ENCODE measurements at places on chromosomes 13 and 19.
A peak's percentile ranks its signal among the peaks of the same experiment; 100 is the strongest.

- DNase-seq, result no peak
Observed at GRCh38 chr13:102291587-102292218, 110.1 kb downstream of the FGF14 start.

- DNase-seq, result no peak
Observed at GRCh38 chr19:6226012-6226411, 53.8 kb downstream of the MLLT1 start.

- no peak for DNase-seq
Observed at GRCh38 chr13:24146961-24147569, 13.5 kb upstream of the SPATA13 start.

DNA sequence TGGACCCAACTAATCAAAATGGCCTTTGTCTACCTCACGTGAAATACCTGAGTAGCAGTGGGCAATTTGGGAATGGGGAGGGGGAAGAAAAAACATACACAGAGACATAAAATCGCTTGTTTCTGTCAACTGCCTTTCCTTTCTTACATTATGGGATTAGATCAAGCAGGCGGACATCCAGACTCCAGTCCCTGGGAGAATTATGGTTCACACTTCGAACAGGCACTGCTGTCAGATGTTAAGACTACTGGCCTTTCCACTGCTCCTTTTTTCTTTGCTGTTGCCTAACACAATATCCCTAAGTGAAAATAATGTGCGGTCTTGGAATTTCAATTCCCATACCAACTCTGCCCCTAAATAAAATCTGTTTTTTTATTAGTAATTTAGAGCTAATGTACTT lies 1719.7 kb upstream of the SLC10A2 start:
- no peak for DNase-seq

DNA sequence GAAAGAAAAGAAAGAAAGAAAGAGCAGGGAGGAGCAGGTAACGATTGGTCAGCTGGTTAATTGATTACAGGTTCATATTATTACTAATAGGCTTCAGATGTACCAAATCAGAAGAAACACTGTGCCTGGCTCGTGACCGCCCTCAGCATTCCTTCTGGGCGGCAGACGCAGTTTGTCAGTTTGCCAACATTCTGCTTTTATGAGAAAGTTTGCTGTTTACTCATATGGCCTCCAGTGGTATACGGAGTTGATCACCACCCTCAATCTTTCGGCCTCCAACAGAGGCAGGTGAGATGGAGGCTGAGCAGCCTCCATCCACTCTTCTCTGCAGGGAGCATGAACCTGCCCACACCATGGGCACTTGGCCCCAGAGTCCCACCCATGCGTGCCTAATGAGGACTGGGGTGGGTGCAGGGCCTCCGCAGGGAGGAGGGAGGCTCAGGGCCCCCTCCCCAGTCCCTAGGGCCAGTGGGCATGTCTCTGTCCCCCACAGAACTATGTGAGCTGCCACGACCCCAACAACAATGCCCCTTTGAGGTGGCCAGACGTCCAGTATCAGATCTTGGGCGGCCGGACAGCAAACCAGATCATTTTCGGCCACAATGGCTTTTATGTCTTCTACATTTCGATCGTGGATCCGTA lies 8.8 kb downstream of the PRR22 start:
- DNase-seq, result no peak

DNA sequence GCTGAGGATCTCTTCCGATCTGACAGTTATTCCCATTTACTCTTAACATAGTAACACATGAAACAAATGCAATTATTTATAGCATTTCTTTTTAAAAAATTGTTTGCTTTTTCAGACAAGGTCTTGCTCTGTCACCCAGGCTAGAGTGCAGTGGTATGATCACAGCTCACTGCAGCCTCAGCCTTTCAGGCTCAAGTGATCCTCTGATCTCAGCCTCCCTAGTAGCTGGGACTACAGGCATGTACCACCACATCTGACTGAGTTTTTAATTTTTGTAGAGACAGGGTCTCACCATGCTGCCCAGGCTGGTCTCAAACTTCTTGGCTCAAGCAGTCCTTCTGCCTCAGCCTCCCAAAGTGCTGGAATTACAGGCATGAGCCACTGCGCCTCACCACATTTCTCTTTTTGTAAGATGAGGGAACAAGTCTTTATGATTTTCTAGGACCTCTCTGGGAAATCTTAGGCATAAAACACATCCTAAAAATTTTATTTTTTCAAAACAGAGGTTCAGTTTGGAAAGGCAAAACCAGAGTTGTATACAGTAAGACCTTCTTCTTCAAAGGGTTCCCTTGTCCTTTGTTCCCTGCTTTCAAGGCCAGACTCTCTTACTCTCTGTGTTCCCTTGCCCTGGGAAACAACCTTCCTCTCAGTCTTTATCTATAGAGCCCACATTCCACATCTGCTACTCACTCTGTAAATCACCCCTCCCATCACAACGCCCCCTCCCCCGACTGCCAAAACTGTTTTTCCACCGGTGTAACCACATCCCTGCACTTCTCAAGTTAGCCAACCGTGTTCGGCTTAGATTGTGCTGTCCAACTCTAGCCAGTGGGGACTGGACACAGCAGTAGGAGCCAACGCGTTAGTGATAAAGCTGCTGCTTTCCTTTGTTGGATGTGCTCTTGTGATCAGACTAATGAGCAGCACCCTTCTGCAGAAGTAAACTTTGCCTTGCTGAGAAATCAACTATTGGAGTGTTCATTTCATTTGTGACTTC lies 56.2 kb downstream of the DHRS12 start:
- DNase-seq, result no peak

GRCh38 chr19:36028313-36029041 lies 4.2 kb downstream of the CLIP3 start:
- DNase-seq, result no peak

DNA sequence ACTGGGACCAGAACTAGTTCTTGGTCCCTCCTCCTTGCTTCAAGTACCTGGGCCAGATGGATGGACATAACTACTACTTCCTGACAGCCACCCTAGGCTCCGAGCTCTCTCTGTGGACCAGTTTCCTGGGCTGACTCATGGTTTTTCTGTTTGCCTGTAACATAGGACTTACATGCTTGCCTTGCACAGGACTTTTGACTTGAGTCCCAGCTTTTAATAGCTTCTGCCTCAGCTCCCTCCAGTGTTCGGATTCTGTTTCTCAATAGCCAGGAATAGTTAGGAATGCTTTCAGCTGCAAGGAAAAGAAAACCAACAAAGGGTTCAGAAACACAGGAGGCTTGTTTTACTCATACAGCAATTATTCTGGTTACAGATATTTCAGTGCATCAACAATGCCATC lies 405.9 kb downstream of the ZNF536 start:
- DNase-seq, result no peak

DNA sequence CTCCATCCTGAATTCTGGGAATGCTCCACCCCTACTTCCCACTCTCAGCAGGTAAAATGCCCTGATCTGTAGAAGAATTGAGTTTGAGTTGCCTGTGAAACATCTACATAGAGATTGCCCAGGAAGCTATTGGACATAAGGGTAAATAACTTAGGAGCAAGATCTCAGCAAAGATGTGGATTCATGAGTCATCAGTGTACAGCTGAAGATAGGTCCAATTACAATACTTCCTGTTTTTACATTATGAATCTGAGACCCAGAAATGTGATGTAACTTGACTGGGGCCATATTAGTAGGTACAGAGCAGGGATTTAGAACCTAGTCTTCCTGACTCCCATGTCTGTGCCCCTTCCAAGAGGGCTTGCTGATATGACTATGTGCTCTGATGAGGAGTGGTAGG lies 79.4 kb upstream of the FNDC3A start:
- no peak for DNase-seq

- no peak for DNase-seq
Observed at GRCh38 chr13:28031896-28032288, 43.4 kb upstream of the URAD start.

- DNase-seq, result no peak
Observed at GRCh38 chr13:82439159-82439904, 1442.9 kb downstream of the SLITRK1 start.

- peak; percentile 64 for DNase-seq
Observed at GRCh38 chr19:35142606-35143230, 337 bp upstream of the FXYD7 start.

- DNase-seq, result no peak
Observed at GRCh38 chr19:36962346-36962745, 46.2 kb downstream of the ZNF568 start.

- DNase-seq, result no peak
Observed at GRCh38 chr19:39558624-39559117, 18.7 kb upstream of the EID2 start.

DNA sequence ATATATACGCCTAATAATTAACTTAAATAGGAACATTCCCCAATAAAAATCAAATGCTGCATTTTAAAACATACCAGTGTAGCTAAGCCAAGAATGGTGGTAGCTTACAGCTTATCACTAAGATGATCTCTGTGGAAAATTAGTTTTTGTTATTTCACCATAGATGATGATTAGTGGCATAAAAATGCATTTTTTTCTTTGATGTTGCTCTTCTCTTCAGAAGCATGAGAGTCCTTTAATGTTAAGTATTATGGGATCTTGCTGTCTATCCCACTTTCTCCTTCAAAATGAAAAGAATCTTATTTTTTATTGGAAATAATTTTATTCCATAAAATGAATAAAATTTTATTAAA lies 731.0 kb downstream of the SLITRK1 start:
- no peak for DNase-seq

DNA sequence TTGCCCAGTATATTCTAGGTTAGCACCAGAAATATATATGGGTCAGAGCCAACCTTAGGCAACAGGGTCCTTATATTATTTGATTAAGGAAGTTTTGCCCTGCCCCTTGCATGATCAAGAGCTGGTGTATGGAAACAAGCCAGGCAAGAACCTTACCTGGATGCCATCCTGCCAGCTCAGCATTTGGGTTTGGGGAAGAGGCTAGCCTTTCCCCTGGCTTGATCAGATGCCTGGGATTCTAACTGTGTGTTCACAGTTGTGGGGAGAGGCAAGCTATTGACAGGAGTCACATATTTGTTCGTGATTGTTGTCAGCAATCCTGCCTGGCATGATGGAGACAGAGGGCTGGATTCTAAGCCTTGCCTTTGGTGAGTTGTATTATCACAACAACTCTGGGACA lies 260.0 kb upstream of the DACH1 start:
- no peak for DNase-seq

GRCh38 chr13:40983259-40983658 lies 35.9 kb downstream of the ELF1 start:
- DNase-seq, result no peak

DNA sequence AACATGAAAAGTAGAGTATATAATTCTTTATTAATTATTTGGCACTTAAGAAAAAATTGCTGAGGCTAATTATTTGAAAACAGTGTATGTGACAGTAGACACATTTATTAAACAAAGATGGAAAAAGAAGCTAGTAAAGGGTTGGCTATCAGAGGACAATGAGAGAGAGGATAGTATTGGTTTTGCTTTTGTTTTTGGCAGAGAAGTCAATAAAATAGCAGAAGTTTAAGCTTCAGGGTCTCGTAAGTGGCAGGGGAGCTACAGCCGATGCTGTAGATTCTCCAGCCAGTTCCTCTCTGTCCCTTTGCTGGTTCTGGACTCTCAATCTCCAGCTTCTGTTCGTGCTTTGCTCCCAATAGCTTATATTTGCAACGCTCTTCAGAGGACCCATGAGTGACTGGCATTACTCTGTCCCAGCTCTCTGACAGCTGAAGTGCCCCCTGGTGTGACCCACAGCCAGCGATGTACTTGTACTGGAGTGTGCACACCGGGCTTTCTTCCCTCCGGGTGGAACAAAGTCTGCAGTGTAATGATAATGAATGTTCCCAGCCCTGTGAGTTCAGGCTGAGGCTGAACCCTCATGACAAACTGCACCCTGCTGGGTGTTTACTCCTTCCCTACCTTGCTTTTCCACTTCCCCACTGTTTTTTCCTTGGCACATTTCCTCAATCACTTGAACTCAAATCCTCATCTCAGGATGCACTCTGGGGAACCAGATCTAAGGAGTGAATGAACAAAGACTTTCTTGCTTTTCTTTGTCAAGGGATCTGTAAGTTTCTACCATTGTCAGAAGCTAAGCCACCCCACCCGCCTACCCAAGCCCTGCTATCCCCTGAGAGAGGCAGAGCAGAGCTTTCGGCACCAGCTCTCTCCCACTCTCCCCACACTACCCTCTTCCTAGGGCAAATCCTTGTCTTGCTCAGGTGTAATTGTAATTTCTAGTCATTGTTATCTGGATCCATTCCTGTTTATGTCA lies 254.8 kb downstream of the LHFPL6 start:
- DNase-seq, result no peak

DNA sequence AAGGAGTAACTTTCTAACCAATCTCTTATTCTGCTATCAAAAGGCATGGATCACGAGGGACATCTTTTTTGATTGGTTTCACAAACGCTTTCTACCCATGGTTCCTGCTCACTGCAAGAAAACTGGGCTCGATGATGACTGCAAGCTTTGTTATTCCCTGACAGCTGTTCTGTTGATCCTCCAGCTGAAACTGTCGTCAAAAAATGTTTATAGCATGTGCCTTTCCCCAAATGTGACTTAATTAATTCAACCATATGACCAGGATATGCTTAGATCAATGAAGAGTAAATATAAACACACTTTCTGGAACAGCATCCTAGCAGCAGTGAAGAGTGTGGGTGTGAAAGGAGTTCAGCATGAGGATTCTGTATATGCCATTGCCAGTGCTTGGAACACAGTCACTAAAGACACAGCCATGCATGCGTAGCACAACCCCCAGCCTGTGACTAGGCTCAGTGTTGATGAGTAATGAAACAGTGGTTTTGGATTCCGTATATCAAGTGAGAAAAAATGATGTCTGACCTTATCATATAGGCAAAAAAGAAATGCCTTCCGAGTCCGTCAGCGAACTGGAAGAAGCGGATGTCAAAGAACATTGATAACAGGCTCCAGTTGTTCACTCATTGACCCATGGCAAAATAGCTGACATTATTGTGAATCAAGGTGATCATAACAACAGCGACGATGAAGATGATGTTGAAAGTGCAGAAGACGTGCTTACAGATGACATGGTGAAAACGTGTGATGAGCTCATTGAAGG lies 347.4 kb downstream of the FGF9 start:
- no peak for DNase-seq

DNA sequence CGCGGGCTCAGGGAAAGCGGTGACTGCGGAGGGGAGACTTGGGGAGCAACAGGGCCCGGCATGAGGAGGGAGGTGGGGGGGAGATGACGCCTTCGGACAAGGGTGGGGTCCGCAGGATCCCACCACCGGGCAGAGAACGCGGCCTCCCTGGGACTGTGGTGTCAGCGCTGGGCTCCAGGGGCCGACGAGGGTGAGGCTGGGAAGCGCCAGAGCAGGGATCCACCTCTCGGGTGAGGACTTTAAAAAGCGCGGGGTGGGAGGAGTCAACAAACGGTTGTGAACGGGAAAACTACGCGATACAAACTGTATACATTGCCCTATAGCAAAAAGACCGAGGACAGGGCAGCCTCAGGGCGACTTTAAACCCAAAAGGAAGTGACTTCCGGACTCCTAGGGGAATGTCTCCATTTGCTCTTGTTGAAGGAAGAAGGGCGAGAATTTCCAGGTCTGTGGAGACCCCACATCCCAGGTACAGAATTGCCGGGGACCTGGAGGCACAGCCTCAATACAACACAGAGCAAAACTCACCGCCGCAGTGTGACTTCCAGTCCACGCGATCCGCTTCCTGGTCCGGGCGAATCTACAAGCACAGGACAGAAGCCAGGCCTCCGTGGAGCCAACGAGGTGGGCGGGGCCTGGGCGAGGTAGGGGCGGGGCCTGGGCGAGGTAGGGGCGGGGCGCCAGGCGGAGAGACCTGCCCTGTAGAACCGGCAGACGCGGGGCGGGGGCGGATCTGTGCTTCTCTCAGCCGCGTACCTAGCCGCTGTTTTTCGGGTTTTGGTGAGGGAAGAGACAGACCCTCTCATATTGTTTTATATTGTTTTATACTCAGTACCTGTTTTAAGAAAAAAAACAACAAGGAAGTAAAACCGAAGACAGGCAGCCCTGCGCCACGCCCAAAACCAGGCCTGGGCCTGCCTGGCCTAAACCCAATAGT lies at the start of gene ZNF888:
Gene ZNF888, minus strand, starts transcription at position 588 of the 937 bp plus-strand sequence. CDS start 5,555 bp downstream, outside the sequence.
- DNase-seq, result peak; percentile 69
